Effector memory CD4-positive, alpha-beta T cell (primary cell): ENCODE measurements at places on chromosomes 3 and 15.

- DNase-seq, result no peak
These were observed 27.3 kb upstream of the FILIP1L start for GRCh38 chr3:100141586-100141985.

DNA sequence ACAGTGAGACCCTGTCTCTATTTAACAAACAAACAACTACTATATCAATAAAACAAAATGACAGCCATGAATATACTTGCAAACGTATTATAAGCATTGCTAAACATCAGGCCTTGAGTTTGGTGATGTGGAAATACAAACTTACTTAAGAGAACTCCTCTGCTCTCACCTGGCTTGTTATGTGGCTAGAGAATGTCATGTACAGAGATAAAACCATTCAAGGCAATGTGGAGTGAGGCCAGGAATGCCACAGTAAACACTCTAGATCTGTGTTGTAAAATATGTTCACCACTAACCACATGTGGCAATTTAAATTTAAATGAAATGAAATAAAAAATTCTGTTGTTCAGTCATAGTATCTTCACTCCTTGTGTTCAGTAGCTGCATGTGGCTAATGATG, 22.7 kb upstream of the RARB start:
- DNase-seq, result no peak

DNA sequence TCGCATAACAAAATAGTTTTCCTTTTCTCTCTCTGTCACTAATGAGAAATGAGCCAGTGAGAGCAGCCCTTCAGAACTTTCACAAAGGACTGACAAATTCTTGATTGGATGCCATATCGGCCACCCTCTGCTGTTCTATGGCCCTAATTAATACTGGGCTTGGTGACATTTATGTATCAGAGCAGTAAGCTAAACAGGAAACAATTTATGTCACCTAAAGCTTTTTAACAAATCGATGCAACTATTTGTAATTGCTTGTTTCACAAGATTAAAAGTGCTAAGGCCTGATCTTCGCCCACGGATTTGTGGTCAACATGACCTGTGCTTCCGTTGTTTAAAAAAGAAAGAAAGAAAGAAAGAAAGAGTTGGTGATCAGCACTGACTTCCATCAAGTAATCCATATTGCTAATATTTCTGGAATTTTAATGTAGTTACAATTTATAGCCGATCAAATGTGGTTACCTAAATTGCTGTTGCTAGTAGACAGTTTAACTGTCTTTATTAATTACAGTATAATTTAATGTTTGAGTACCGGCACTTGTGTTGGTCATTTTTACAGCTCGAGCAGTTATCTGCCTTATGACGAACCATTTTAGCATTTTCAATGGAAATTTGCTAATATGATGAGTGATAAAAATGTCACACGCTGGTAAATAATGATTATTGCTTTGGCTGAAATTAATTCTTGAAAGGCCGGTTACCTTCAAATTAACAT, 631.3 kb downstream of the FOXP1 start:
- DNase-seq, result no peak

DNA sequence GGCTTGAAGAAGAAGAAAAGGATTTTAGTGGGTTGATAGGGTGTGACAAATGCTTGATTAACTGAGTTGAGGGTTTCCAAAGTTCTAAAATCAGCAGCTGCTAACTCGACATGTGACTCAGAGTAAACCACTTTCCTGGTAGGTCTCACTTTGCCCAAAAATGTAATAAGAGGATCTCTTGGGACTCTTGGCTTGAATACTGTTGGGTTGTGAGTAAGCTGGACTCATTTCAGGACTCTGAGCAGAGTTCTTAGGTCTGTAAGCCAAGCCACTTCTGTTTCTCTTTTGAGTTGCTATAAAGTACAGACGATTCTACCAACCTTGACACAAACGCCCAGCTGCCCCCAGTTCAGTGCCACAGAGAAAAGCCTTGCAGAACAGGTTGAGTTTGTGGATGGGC, 241.1 kb downstream of the ZNF621 start:
- DNase-seq, result no peak
